GM20000 (cell line): ENCODE measurements at places on chromosomes 11 and 22.

DNA sequence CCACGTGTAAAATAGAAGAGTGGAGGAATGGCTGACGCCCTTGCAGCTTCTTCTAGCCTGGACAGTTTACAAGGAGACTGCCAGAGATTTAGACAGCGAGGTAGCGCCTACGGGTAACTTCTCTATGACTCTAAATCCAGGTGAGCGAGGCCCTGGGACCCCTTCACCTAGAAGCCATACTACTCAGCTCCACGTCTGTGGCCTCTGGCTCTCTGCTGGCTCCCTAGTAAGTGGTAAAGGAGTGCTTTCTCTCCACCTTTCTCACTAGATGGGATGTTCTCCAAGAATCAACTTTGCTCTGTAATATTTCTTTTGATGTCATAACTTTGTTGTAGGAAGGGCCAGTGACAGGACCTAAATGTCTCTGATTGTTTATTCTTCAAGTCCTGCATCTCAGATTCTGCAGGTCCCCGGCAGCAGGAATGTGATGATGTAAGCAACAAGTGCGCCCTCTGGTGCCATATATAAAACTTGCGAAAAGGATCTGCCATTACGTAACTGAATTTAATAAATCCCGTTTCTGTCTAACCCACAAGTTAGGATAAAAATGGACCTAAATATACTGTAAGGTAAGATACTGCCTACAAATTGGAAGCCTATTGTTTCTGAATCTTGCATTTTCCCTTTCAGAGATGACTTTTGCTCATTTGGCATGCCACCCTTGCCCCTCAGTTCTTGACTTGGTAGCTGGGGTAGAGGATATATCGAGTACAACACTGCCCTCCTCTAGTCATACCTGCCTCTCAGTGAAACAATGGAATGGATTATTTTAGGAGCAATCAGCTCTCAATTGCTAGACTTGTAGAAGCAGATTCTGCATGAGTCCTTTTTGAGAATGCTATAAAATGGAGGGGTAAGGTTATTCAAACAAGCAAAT lies 11.0 kb upstream of the PTPN5 start:
- peak; percentile 60 for DNase-seq

DNA sequence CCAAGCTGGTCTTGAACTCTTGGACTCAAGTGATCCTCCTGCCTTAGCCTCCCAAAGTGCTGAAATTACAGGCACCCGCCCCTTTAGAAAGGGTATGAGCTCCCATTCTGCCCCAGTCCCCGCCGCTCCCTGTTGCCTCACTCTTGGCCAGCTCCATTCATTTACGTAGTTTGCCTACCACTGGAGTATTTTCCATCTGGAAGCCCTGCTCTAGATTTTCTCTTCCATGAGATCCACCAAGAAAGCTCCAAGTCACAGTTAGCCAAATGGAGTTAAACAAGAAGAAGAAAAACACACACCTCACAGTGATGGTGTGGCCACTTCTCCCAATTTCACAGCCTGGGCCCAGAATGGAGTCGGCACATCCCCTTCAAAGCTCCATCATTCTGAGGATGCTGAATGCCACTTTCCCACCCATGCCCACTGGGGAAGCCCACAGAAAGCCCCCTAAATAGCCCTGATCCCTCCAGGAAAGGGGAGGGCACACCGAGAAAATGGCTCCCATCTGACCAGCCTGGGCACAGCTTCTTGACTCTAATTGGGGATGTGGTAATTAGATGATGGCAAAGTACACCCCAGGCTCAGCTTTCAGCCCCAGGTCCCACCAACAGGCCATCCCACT lies 381.2 kb downstream of the MN1 start:
- DNase-seq: no peak

GRCh38 chr11:131025020-131025419 lies 108.7 kb upstream of the SNX19 start:
- DNase-seq: peak; percentile 16

DNA sequence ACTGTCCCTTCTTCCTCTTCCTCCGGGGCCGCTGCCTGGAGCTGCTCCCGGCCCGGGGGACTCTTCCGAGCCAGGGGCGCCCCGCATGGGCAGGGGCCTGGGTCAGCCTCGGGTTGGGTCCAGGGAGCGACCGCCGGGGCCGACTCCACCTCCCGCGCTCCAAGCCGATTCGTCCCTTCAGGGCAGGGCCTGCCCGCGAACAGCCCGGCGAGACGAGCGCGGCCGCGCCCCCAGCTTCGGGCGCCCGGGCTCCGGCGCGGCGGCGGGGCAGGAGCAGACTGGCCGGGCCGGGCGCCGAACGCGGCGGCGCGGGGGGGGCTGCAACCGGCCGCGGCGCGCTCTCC lies at the start of gene LARGE1:
TSS of gene LARGE1 (minus strand) at position 280 of the 344 bp plus-strand sequence.
- peak; percentile 43 for DNase-seq

GRCh38 chr22:32904044-32904443 lies 102.5 kb downstream of the TIMP3 start:
- DNase-seq: no peak

DNA sequence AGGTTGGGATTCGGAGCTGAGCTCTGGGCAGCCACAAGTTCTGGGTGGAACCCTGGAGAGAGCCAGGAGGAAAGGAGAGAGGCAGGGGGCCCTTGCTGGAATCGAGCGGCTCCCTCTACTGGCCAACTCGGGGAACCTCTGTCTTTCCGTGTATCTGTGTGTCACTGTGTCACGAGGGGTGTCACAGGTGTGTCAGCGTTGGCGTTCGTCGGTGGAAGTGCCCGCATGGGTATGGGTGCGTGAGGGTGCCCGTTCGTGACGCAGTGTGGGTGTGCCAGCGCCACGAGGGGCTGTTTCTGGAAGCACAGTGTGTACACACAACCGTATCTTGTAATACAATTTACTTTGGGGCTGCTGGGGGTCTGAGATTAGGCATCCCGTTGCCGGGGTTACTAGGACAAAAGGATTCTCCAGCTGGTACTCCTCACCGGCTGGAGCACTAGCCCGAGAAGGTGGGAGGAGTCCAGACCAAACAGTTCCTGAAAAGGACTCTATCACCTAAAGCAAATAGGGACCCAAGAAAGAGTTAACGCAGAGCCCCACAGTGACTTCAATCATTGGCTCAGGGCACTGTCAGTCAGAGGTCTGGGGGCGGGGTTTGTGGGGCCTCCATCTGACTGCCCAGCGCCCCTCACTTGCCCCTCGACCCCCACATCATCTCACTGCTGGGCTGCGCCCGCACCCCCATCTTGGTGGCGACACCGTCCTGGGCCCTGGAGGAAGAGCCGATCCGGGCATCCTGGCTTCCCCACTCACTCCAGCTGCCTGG lies 2.6 kb upstream of the BCL9L start:
- peak; percentile 93 for DNase-seq

GRCh38 chr11:128455766-128456165 lies 131.6 kb downstream of the ETS1 start:
- DNase-seq: no peak

GRCh38 chr11:908273-908672 lies 2.3 kb downstream of the CHID1 start:
- DNase-seq: no peak

DNA sequence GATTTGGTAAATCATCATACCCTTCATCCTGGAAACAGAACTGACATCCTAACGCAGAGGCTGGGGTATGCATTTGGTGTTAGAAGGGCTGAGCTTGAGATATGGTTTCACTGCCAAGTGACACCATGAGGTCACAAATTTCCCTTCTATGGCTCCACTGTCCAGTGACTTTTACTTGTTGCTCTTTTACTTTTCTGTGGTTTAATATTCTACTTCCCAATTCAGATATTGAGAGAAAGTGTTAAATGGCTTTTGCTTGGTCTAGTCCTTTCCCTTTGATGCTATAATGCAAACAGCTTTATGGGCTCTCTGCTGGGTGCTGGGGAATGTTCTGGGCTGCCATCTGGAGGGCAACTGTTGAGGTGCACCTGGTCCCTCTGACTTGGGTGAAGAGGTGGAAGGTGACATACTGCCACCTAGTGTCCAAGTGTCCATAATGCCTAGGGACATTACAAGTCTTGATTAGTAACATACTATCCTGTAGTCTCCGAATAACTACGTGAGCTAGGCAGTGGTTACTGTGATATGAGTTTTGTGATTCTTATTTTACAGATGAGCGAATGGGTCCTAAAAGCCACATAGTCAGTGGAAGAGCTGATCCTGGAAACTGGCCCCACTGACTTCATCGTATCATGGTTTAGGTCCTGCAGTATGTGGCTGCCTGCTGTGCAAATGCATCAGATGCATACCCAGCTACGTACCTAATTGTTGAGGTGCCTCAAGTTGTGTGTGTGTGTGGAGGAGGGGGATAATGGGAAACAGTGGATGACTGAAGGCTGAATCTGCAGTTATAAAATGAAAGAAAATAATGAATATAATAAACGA lies 149.1 kb upstream of the RAG2 start:
- DNase-seq: peak; percentile 67

- DNase-seq: no peak
These were observed 669 bp upstream of the GAL3ST1 start for GRCh38 chr22:30574997-30575671.

DNA sequence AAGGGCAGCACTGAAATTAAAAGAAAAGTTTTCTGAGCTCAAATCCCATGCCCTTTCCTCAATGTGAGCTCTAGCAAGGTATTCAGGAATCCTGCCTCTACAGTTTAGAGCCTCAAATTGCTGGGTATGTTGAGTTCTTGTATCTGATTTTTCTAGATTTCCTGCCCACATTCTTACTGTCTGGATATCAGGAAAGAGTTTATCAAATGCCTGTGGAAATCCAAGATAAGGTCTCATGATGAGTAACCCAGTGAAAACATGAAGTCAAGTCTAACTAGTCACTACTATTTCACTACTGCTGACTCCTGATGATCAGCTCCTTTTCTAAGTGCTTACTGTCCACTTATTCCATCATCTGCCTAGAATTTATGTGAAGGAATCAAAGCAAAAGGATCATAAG lies 29.8 kb downstream of the LIMK2 start:
- no peak for DNase-seq

DNA sequence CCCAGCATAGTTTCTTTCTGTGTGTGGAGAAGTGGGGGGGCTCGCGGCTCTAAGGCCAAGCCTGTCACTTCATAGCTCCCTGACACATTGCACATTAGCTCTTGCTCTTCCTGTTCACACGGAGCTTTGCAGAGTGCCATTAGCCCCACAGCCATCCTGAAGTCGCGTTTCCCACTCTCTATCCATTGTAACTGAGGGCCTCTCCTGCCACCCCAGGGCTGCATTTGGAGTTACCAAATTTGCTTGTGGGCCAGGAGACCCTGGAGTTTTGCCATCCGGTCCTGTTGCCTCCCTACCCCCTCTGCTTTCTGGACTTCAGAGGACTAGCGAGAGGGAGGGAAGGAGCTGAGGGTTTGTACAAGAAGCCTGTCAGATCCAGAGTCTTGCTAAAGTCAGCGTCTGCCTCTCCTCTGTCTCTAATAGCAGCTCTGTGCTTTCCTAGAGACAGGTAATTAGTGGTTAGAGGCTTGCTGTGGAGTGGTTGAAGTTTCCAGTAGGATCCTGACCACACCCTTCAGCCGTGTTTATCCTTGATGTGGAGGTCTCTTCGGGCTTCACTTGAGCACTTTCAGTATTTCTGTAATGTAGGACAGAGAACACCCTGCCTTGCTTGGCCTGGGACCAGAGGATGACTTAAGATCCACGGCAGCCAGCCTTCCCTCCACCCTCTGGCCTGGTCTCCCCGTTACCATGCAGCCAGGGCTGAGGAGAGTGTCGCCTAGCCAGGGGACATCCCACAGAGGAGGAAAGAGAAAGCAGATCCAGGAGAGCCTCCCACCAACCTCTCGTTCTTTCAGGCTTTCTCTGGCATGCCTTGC lies 14.1 kb downstream of the DCPS start:
- no peak for DNase-seq

DNA sequence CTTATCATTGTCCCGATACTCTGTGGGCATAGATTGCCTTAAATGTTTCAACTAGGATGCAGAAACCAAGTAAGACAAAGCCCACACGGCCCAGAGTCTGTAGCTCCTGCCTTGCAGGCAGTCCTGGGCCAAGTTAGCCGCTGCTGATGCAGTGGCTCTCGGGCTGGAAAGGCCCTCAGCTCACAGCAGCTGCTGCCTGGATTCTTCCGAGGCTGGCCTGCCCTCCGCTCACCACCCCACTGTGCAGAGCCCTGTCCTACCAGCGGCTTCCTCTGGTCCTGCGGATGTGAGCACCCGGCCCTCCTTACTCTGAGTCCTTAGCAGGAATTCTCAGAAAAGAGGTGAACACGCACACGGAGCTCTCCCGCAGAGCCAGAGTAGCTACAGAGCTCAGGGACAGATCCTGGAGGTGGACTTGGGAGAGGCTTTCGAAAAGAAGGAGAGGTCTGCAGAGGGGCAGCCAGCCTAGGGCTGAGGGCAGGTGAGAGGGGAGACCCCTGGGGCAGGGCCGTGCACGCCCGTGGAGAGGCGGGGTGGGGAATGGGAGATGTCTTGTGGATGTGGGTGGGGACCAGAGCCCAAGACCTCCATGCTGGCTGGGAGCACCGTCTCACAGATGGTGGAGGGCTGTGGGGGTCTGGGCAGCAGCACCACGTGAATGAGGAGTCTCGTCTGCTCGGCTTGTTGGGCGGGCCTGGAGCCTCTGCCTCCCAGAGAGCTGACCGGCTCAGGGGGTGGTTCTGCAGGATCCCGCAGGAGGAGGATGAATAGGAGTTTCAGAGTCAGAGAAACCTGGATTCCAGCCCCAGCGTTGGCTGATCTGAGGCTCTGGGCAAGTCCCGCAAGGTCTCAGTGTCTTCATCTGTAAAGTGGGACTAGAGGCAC lies 117.4 kb upstream of the B3GAT1 start:
- DNase-seq: no peak

GRCh38 chr11:112100462-112100861 lies 13.8 kb downstream of the SDHD start:
- no peak for DNase-seq

DNA sequence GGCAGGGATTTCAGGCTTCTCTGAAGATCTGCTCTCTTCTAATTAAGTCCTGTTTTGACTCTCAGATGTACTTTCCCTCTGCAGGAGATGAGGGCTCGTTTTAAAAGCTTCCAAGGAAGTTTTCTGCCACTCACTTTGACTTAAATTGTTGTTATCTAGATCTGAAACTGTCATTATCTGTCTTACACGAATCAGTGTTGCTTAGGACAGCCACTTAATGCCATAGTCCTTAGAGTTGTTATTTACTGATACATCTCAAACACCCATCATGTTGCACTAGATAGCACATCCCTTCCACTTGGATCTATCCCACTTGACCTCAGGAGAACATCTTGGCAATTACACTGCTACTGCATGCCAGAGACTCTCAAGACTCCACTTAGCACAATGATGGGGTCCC lies 86.9 kb upstream of the FAT3 start:
- no peak for DNase-seq

DNA sequence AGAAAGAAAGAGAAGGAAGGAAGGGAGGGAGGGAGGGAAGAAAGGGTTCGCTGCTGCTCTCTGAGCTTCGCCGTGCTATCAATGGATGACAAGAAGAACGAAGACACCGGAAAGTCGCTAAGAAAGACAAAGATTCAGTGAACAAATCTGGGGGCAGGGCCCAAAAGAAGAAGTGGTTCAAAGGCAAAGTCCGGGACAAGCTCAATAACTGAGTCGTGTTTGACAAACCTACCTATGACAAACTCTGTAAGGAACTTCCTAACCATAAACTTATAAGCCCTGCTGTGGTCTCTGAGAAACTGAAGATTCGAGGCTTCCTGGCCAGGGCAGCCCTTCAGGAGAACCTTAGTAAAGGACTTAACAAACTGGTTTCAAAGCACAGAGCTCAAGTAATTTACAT lies 2.9 kb upstream of the TTLL1 start:
- no peak for DNase-seq
